ENCODE measurements at places on chromosomes 6 and 20.

DNA sequence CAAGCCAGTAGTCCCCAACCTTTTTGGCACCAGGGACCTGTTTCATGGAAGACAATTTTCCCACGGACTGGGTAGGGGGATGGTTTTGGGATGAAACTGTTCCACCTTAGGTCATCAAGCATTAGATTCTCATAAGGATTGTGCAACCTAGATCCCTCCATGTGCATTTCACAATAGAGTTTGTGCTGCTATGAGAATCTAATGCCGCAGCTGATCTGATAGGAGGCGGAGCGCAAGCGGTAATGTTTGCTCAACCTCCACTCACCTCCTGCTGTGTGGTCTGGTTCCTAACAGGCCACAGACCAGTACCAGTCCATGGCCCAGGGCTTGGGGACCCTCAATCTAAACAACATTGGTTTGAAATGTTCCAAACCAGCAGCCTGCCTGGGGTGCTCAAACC lies 137.0 kb upstream of the STXBP5 start:
- no peak for DNase-seq

GRCh38 chr20:58374906-58375758 lies 13.9 kb upstream of the VAPB start:
- no peak for DNase-seq

DNA sequence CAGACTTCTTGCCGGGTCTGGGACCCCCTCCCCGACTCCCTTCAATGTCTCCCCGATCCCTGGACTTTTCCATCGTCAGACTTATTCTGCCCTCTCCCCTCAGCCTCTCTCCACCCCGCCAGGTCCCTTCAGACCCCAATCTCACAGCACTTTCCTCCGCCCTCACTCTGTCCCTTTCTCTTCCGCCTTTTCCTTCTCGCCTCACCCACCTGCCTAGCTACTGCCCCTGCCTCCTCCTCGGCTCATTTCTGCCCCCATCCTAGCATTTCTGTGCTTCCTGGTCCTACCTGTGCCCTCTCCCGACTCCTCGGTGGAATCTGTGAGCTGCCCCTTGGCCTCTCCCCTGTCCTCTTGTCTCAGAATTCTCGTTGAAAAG lies 616 bp downstream of the CHMP4B start:
- DNase-seq: no peak

GRCh38 chr6:20440296-20440695 lies 38.6 kb downstream of the E2F3 start:
- DNase-seq: no peak

- DNase-seq: no peak
Observed at GRCh38 chr20:64131406-64131805, 24.0 kb upstream of the NPBWR2 start.
